ENCODE measurements at places on chromosomes 7 and 10.

- DNase-seq: peak; percentile 17
- H3K27ac ChIP-seq: no peak overlapping the region
- no peak overlapping the region for H3K4me3 ChIP-seq
- no peaks in the 10 kb centered on the region for H3K36me3 ChIP-seq
Observed at GRCh38 chr7:69682518-69682917, 84.2 kb downstream of the AUTS2 start.

- no peak overlapping the region for H3K27ac ChIP-seq
- no peaks in the 10 kb centered on the region for H3K27me3 ChIP-seq
- no peaks in the 10 kb centered on the region for H3K4me1 ChIP-seq
Observed at GRCh38 chr7:83413424-83413823, 235.5 kb downstream of the SEMA3E start.

GRCh38 chr10:120873741-120874140 is 22.6 kb downstream of the WDR11 start:
- H3K27ac ChIP-seq: no peak overlapping the region
- H3K36me3 ChIP-seq: peaks cover 36% of the 10 kb centered on the region
- no peaks in the 10 kb centered on the region for H3K27me3 ChIP-seq
- no peaks in the 10 kb centered on the region for H3K4me1 ChIP-seq
- no peak for DNase-seq

- H3K4me1 ChIP-seq: peaks cover 1% of the 10 kb centered on the region
- peaks cover 6% of the 10 kb centered on the region for H3K27me3 ChIP-seq
- no peak overlapping the region for H3K27ac ChIP-seq
- no peak overlapping the region for H3K4me3 ChIP-seq
- no peak for DNase-seq
Observed at GRCh38 chr7:82760831-82761230, 317.3 kb upstream of the CACNA2D1 start.

All from osteoblast (primary cell).